GM06990 (cell line): ENCODE measurements at places on chromosomes 7 and 10.

DNA sequence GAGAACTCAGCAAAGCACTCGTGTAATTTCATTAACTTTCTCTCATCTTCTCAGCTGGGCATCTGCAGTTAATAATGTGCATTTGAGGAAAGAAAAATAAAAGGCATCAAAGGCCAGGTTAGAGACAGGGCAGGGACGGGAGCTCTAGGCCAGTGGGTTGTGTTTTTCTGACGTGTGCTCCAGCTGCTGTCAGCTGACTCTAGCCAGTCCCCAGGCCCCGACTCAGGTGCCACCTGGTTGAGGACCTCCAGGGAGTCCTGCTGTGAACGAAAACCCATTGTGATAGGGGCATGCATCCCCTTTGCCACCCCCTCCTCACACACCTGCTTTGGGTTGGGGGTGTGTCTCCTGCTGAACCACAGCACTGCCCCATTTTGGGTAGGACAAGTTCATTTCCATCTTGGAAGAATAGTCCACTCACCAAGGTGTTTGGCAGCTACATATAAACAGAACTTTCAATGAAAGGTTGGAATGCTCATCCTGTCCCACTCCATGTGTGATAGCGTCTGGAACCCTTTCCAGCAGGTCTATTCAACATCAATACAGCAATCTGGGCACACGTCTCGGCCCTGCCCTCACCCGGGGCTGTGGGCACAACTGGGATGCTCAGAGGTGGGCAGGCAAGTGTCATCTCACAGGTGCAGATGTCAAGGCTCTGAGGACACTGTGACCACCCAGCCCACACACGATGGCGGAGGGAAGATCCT is 146.1 kb upstream of the FAM20C start:
- DNase-seq: no peak

GRCh38 chr7:137839903-137840779 is 6.6 kb downstream of the DGKI start:
- no peak for DNase-seq

- DNase-seq: no peak
Measured at GRCh38 chr7:84824057-84824651, 362.7 kb downstream of the SEMA3D start.

DNA sequence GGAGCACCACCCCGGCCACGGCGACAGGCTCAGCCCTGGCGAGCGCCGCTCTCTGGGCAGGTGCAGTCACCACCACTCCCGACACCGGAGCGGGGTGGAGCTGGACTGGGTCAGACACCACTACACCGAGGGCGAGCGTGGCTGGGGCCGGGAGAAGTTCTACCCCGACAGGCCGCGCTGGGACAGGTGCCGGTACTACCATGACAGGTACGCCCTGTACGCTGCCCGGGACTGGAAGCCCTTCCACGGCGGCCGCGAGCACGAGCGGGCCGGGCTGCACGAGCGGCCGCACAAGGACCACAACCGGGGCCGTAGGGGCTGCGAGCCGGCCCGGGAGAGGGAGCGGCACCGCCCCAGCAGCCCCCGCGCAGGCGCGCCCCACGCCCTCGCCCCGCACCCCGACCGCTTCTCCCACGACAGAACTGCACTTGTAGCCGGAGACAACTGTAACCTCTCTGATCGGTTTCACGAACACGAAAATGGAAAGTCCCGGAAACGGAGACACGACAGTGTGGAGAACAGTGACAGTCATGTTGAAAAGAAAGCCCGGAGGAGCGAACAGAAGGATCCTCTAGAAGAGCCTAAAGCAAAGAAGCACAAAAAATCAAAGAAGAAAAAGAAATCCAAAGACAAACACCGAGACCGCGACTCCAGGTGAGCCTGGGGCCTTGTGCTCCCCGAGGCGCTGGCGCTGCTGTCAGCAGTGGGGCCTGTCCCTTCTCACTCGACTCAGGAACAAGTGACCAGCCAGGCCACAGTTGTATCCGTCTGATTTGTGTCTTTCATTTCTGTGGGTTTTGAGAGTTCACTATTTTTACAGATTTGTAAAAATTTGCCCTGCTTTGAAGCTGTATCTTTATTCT is 117.7 kb downstream of the CYTH3 start:
- DNase-seq: no peak

DNA sequence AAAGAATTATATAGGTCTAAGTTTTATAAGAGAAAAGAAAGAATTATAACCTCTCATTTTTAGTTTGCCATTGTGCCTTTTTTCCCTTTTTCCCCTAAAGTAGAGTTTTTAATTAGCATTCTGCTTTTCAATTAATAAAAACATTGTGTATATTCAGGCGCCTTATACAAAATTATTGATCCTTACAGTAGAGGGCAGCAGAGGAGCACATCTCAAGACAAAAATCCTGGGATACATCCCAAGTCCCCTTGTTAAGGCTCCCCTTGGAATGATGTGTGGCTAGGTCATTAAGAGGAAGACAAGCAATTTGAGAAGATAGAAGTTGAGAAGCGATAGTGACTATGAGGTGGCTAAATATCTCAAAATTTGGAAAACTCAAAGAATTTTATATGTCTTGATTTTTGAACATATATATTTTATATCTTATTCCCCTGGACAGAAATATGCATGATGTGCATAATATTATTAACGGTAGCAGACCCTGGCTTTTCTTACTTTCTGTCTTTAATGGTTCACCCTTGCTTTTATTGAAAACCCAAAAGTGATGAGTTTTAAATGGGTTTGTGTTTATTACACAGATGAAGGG is 19.1 kb upstream of the TPK1 start:
- no peak for DNase-seq

- peak; percentile 54 for DNase-seq
Measured at GRCh38 chr7:75617634-75618234, 121.0 kb downstream of the HIP1 start.

GRCh38 chr10:120999868-121000267 is 148.7 kb downstream of the WDR11 start:
- DNase-seq: no peak

GRCh38 chr10:79377557-79378382 is 30.5 kb downstream of the PPIF start:
- DNase-seq: no peak

- DNase-seq: no peak
Measured at GRCh38 chr7:36015733-36016132, 137.3 kb upstream of the EEPD1 start.

DNA sequence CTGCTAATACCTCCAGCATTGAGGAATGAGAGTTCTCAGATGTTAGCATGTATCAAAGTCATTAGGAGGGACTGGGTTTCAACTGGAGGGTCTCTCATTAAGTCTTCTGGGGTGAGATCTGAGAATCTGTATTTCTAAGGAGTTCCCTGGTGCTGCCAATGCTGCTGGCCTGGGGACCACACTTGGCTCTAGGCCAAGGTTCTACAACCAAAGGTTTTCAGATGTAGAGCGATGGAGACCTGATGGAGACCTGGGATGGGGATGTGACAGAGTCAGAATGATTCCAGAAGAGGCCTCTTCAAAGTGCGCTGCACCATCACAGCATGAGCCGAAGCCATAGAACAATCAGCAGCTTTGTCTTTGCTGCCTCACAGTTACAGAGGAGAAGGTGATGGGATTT is 27.2 kb downstream of the ST8SIA6 start:
- DNase-seq: no peak

DNA sequence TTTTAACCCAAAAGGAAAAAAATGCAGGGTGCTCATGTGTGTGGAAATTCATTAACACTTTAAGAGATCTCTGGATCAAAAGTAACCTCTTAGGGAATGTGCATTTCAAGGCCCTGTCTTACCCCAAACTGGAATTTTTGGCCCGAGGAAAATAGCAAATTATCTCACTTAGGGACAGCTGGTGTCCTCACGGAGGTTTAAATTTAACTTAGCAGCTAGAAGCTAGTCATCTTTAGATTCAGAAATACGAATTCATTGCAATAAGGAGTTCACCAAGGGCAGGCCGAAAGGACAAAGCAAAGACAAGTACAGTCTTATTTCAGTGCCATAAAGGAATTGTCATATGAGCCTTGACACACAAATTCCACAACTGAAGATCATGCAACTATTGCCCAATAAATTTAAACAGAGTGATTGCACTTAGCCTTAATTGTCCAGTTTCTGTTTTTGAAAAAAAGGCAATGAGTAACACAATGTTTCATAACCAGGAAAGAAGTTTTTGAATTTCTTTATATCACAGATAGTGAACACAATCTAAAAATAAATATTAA is 22.4 kb upstream of the SEMA3C start:
- DNase-seq: no peak

- no peak for DNase-seq
Measured at GRCh38 chr7:98647326-98647725, 30.2 kb downstream of the NPTX2 start.

DNA sequence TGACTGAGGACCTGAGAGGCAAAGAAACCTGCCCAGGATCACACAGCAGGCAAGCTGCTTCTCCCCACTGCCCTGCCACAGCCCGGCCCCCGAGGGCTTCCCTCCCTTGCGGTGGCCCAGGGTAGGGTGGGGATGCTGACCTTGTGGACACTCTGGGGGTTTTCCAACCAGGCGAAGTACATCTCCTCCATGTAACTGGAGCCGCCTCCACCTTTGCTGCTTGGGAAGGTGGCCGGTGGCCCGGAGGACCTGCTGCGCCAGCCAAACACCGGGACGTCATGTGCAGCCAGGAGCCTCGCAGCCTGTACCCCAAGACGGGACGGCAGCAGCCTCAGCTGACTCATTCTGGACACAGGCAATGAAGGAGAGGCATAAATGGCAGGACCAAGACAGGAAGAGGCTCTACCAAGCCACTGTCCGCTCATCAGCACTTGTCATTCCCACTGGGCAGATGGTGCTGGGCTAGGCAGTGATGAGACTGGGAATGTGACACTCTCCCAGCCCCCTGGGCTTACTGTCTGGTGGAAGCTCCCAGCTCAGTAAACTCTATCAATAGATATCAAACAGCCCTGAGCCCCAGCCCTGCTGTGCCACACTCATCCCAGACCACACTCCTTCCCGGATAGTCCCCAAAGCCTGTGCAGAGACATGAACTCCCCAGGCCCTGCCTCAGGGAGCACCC is 3.7 kb downstream of the OGDHL start:
- DNase-seq: no peak

GRCh38 chr10:123890226-123890625 is 1.4 kb downstream of the CPXM2 start:
- DNase-seq: no peak

- no peak for DNase-seq
Measured at GRCh38 chr10:100895896-100896295, 16.9 kb upstream of the SLF2 start.

DNA sequence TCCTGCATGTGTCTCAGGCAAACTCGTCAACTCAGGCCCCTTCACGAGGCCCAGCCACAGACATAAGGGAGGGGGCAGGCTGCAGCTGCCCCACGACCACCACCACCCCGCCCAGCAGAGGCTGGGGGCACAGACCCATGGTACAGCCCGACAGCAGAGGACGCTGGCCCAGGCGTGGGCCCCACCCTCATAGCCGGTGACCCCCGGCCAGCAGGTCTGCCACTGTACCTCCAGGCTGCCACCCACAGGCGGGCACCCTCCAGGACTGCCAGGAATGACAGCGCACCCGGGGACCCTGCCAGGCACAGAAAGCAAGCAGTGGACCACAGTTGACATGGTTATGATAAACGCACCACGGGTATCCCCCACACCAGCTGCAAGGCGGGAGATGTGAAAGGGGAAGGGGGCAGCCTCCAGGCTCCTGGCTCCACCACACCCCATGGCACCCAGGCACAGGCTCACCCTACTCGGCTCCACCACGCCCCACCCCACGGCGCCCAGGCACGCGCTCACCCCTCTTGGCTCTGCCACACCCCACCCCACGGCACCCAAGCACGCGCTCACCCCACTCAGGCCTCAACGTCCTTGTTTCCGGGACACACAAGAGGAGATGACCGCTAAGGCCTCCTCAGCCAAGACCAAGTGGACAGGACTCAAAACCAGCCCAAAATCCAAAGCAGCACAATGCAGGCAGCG is 135.9 kb downstream of the MAD1L1 start:
- DNase-seq: no peak

DNA sequence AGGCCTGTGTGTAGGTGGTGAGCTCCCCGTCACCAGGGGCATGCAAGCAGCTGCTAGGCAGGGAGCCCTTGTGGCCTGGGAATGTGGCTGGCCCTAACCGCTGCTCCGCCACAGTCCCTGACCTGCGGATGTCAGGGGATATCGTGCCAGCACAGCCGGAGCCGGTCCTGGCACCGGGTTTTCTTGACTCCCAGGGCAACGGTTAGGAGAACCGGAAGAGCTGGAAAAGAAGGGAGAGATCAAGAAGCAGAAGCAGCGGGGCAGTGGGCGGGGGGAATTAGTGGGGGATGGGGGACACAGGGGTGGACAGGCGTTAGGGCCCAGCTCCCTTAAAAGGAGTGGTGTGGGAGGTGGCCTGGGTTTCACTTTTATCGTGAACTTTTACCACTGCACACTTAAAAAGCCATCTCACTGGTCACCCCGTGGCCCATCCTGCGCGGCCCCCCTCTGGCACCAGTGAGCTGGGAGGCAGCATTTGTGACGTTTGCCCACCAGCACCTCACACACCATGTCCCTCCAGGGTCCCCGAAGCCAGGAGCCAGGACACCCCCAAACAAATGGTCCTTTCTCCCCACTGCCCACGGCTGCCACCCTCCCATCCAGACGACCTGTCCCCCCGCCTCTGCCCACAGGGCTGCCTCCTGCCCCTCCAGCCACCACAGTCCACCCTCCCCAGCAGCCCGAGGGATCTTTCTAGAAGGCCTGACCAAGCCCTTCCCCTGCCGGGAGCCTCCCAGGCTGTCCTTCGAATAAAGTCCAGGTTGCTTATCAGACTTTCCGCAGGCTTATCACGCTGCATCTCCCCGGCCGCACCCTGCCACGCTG is 1.8 kb upstream of the MICALL2 start:
- DNase-seq: no peak

DNA sequence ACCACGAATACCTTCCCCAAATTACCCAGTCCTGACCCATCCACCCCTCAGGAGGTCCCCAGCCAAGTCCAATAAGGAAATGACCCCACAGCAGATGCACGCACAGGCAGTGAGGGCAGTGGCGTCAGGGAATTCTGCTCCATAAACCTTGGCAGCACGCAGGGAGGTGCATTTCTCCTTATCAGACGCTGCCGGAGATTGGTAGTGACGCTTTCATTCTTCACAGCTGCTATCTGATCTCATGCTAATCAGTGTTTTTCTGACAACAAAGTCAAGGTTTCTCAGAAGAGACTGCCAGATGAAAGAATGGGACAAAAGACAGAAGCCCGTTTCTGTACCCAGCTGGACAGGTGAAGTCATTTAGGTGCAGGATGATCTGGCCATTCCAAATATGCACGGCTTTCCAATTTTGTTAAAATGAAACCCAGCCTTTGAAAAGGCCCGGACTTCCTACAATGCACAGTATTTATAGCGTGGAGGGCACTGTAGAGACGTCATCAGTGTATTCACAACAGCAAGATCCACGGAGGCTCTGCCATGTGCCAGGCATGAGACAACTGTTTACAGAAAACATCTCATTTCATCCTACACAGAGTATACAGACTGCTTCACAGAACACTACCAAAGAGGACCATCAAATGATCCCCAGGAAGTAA is 35.3 kb downstream of the DIP2C start:
- DNase-seq: no peak

DNA sequence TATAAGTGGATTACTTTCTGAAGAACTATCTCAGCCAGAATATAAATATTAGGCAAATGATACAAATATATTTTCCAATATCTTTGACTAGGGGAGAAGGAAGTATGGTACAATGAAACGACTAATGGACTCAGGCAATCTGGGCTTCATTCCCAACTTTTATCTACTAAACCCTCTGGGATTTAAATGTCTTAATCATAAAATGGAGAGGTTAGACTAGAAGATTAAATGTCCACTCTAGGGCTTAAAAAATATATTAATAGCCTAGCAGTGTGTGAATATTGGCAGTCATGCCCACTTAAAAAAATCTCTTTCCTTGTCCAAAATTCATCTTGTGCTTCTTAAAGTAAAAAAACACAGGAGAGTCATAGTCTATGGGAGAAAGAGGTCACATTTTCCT is 98.3 kb downstream of the CTTNBP2 start:
- DNase-seq: no peak
